CD4-positive, alpha-beta T cell treated with Interleukin-10 for 1 hour (primary cell): ENCODE measurements at places on chromosomes 2 and 18.

DNA sequence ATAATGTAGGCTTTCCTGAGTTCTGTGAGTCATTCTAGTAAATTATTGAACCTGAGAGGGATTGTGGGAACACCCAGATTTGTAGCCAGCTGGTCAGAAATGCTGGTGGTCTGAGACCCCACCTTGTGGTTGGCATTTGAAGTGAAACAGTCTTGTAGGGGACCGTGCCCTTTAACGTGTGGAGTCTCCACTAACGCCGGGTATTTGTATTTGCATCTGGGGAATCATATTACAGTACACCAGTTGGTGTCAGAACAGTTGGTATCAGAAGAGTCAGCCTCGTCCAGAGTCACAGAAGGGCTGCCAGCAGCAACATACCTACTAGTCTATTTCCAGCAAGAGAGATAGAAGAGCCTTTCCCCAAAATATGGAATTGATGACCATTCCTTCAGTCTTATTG is 38.3 kb upstream of the PTPN4 start:
- no peak for DNase-seq

- no peak for DNase-seq
Observed at GRCh38 chr2:241846406-241846805, 12.3 kb downstream of the PDCD1 start.

DNA sequence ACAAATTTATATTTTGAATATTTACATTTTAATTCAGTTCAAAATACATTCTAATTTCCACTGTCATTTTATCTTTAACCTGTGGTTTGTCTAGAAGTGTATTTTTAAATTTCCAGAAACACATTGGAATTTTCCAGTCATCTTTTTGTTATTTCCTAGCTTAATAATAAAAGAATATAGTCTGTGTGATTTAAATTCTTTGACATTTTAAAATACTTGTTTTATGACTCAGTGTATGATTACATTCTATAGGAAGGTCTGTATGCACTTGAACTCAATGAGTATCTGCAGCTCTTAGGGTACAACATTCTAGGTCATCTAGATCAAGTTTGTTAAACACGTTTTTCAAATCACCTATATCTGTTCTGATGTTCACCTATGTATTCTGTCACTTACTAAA is 88.3 kb upstream of the MBOAT2 start:
- no peak for DNase-seq

- no peak for DNase-seq
Observed at GRCh38 chr2:71940695-71941094, 207.0 kb downstream of the CYP26B1 start.

- DNase-seq: no peak
Observed at GRCh38 chr2:235333076-235333475, 160.8 kb upstream of the AGAP1 start.

GRCh38 chr2:170148161-170148560 is 29.8 kb upstream of the MYO3B start:
- no peak for DNase-seq

DNA sequence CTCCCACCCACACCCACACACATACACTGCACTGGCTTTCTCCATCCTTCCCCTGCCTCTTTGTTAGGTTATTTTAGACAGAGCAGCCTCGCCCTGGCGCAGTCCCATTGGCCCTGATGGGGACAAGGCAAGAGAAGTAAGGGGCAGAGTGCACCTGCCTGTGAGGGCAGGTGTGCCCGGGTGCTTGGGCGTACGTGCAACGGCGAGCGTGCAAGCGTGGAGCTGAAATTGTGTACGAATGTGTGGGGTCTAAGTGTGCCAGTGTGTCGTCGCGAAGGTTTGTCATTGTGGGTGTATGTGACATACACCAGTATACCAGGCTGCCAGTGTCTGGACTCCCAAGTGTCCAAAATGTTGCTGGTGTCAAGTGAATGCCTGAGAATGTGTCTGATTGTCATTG is 544 bp downstream of the LRATD1 start:
- DNase-seq: no peak

DNA sequence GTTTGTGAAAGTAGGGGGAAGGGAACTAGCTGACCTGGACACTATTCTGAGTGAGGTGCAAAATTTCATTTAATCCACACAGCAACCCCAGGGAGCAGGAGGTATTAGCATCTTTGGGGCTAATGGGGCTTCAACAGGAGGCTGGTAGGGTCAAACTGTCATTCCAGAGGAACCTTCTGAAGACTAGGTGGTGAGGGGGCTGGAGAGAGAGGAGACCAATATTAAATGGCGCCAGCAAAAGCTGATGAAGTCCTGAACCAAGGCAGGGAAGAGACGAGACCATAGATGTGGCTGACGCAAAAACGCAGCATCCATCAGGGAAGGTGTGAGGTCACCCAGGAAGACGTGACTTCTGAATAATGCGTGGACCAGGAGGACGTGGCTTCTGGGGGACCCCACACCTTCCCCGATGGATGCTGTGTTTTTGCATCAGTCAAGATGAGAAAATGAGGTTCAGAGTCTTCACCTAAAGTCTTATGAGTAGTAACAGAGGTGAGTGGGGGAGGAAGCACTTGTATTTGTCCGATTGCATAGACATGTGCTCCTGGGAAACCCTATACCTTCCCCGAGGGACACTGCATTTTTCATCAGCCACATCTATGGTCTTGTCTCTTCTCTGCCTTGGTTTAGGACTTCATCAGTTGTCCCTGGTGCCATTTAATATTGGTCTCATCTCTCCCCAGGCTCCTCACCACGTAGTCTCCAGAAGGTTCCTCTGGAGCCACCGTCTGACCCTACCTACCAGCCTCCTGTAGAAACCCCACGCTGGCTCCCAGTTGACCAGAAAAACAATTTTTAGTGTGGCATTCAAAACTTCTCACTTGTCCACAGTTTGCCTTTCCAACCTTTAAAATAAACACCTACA is 188.6 kb downstream of the MYCN start:
- no peak for DNase-seq

DNA sequence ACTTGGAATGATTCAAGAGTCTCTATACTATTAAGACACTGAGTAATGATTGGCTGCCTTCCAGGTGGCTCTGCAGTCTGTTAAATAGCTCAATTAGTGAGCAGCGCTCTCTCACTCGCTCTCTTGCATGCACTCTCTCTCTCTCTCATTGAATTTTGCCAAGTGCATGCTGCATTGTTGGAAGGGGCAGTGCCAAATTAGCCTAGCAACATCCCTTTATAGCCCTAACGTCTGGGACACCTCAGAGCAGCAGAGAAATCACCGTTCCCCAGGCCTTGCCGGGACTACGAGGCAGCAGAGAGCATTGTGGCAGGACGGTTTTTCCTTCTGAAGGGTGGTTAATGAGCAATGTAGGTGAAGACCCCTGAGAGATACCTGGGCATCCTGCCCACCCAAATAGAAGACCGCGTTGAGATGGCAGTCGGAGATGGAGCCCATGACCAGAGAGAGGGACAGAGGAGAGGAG is 447.6 kb upstream of the POU3F3 start:
- no peak for DNase-seq
